ENCODE measurements at places on chromosomes 1 and 21.
A peak's percentile ranks its signal among the peaks of the same experiment; 100 is the strongest.

GRCh38 chr1:158814970-158815369 lies 16.2 kb upstream of the MNDA start:
- no peak for DNase-seq

- no peak for DNase-seq
Measured at GRCh38 chr1:99919220-99919619, 50.6 kb upstream of the SLC35A3 start.

GRCh38 chr21:29208682-29209059 lies 78.2 kb downstream of the MAP3K7CL start:
- peak; percentile 76 for DNase-seq

GRCh38 chr1:84619383-84620102 lies 45.3 kb upstream of the CTBS start:
- DNase-seq, result peak; percentile 46

DNA sequence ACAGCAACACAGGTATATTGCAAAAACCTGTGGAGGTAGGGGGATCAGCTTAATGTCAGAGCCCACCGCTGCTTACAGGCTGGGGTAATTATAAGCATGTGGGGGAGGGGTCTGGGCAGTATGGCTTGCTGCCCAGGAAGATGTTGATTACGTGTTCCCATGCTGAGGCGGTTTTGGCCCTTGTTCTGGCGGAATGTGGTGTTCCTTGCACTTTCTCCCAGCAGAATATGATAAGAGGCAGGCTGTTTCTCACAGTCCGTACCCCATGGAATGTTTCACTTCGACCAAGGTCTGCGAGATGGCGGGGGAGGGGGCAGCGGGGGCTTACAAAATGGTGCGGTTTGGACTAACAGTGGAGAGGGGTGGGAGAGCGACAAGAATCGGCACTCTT lies 9.8 kb upstream of the HPCAL4 start:
- no peak for DNase-seq

- DNase-seq, result no peak
Measured at GRCh38 chr1:1342061-1342562, 7.1 kb downstream of the DVL1 start.

- no peak for DNase-seq
Measured at GRCh38 chr1:200486634-200487033, 76.8 kb upstream of the ZNF281 start.

- no peak for DNase-seq
Measured at GRCh38 chr1:82299056-82299455, 498.3 kb downstream of the ADGRL2 start.

- DNase-seq, result no peak
Measured at GRCh38 chr1:232538943-232539302, 91.0 kb downstream of the SIPA1L2 start.

GRCh38 chr1:101587741-101588140 lies 350.9 kb downstream of the S1PR1 start:
- DNase-seq, result no peak

DNA sequence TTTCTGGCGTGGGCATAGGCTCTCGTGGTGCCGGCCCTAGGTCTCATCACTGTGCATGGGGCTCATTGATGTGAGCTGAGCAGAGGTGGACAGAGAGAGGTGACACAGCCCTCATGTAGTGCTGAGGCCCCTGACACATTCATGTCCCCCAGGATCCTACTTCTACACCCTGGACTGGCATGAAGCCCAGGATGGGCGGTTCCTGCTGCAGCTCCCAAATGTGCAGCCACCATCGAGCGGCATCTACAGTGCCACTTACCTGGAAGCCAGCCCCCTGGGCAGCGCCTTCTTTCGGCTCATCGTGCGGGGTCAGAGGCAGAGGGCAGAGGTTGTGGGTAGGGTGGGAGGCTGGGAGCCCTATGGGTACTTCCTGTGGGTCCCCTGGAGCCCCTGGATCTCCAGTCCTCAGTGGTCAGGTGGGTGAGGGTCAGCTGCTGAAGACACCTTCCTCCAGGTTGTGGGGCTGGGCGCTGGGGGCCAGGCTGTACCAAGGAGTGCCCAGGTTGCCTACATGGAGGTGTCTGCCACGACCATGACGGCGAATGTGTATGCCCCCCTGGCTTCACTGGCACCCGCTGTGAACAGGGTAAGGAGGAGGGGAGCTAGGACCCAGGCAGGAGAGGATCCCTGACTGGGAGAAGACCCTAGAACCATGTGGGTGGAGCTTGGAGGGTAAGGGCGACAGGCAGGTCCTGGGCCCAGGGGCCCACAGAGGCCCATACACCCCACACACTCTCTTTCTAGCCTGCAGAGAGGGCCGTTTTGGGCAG lies 6.1 kb downstream of the TIE1 start:
- DNase-seq, result no peak

DNA sequence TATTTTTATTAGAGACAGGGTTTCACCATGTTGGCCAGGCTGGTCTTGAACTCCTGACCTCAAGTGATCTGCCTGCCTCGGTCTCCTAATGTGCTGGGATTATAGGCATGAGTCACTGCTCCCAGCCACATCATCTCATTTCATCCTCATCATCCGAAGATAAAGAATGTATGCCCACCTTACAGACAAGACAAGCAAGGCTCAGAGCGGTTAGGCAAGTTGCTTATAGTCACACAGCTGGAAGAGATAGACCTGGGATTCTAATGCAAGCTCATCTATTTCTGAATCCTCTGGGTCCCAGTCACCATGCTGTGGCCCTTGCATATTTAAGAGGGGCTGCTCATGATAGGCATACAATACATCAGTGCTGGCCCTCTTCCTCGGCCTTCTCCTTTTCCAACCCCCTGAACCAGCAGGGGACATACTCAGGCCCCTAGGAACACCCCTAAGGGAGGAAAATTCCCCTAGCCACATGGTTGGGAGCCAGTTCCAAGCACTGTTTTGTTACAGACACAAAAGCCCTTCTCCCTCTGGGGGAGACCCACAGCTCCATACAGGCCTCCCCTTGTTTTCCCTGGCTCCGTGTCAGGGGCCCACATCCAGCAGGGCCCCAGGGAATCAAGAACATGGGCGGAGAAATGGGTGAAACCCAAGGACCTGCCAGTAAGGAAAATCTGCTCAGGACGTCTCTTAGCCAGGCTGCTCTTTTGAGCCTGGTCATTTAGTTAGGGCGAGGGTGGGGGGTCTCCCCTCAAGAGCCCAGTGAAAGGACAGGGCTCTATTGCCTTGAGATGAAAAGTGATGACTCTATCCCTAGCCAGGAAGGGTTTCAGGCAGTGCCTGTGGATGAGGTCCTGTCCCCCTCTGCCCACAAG lies 6.9 kb downstream of the CSRP1 start:
- DNase-seq, result no peak

GRCh38 chr1:179369751-179370341 lies 4.1 kb downstream of the AXDND1 start:
- peak; percentile 28 for DNase-seq

GRCh38 chr1:51172811-51173210 lies 63.3 kb upstream of the RNF11 start:
- DNase-seq, result no peak

DNA sequence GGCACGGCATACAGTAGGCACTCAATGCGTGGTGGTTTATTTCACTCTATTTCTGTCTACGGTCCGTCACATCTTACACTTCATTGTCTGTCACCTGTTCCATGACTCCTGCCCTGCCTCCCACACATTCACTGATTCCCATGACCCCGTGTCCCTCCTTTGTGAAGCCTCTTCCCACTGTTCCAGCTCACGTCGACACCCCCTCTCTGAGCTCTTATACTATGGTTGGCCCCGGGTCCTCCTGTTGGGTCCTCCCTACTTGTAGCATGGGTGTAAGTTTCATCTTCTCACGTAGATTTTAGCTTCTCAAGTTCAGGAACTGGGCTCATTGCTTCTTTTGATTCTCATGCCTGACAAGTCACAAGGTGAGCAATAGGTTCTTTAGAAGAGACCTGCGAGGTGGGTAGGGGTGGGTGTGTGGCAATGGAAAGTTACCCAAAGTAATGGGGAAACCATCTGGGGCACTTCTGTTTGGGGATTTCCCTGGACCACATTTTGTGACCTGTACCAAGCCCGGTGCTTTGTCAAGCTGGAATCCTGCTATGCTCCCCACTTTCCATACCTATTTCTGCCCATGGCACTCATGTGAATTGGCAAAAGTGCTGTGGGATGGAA lies 22.1 kb upstream of the IL10 start:
- DNase-seq, result no peak

DNA sequence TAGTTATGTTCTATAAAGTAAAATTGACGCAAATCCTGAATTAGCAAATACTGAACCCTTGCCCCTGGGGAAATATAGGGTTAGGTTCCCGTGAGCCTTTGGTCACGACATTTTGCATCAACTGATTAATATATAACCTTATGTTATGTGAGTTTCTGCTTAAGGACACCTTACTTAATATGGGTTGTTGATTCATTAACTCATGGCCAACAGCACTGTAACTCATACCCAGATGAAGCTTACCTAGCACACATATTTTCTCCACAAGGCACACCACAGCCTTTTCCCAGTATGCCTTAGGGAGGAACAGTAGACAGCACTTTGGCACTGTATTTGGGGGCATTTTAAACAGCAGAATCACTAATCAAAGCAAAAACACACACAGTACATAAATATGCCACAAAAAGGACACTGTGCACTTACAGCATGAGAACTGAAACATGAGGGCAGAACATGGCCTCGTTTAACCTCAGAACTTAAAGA lies 15.1 kb downstream of the INAVA start:
- no peak for DNase-seq

GRCh38 chr1:221234791-221235190 lies 355.5 kb downstream of the HLX start:
- no peak for DNase-seq

DNA sequence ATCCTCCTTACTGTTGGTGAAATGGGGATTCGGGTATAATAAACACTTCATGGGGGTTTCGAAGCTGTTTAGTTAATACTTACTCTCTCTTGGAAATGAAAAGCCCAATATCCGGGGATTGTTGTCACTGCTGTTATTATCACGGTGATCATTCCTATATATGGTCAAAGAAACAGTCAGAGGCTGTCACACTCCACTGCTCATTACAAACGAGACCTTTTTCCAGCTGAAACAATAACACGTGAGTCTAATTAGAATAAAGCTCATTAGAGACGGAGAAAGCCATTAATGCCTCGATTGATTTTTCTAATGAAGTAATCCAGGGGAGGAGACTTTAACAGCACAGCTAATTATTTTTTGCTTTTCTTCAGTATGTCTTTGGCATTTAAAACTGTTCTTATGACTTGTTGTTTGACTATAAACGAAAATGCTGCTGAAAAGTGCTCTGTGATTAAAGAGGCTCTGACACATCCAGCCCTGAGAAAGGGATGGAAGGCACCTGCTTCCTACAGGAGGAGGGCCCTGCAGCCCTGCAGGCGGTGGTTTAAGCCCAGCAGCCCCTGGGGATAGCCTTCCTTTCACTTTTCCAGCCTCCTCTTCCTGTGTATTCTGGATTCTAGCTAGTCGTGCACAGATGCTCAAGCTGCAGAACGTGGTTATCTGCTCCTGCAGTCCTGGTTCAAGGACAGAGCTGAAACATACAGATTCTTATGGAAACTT lies 143.6 kb downstream of the EDEM3 start:
- no peak for DNase-seq
